Effector memory CD8-positive, alpha-beta T cell (primary cell): ENCODE measurements at places on chromosomes 4 and X.

DNA sequence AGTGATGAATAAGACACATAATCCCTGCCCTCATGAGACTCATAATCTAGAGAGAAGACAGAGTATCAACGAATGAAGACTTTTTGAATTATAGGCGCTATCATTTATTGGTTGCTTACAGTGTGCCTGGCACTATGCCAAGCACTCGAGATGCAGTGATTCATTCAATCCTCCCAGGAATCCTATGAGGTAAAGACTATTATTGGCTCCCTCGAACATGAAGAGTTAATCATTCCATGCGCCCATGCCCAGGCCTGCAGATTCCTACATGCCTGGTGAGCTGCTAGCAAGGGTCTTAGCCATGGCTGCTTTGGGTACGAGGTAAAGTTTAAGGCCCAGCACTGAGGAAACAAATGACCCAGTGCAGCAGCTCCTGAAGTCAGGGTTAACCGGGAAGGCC lies 47.0 kb downstream of the TEX13B start:
- H3K4me3 ChIP-seq: no peak overlapping the region
- H3K36me3 ChIP-seq: no peaks in the 10 kb centered on the region
- no peak for DNase-seq
- H3K27me3 ChIP-seq: peaks cover 11% of the 10 kb centered on the region
- H3K4me1 ChIP-seq: peaks cover 3% of the 10 kb centered on the region

DNA sequence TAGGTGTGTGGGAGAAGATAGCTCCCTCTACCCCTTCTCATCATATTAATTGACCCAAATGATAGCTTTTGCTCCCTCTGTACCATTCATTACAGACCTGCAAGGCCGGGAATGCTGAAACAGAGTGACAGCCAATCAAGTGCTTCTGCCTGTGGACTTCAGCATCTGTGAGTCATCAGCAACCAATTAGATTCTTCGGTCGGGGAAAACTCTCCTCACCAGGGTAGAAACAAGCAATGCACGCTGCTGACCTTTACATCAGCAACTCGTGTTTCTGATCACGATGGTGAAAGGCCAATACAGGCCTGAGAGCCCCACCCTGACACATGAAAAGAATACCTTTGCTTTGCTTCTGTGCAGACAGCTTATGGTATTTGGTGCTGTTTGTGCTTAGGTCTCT lies 347.2 kb upstream of the DDX53 start:
- H3K36me3 ChIP-seq: no peaks in the 10 kb centered on the region
- no peak for DNase-seq
- H3K27me3 ChIP-seq: no peaks in the 10 kb centered on the region
- no peaks in the 10 kb centered on the region for H3K4me1 ChIP-seq
- H3K27ac ChIP-seq: no peak overlapping the region

- peaks cover 9% of the 10 kb centered on the region for H3K36me3 ChIP-seq
- H3K4me1 ChIP-seq: peaks cover 18% of the 10 kb centered on the region
- peak overlapping the region; percentile 96 for H3K4me3 ChIP-seq
- peak; percentile 44 for DNase-seq
Measured at GRCh38 chrX:119692191-119693039, 553 bp downstream of the SEPTIN6 start.

GRCh38 chrX:15864629-15865028 lies 10.0 kb upstream of the AP1S2 start:
- H3K36me3 ChIP-seq: no peaks in the 10 kb centered on the region
- H3K4me3 ChIP-seq: no peak overlapping the region
- H3K4me1 ChIP-seq: no peaks in the 10 kb centered on the region

DNA sequence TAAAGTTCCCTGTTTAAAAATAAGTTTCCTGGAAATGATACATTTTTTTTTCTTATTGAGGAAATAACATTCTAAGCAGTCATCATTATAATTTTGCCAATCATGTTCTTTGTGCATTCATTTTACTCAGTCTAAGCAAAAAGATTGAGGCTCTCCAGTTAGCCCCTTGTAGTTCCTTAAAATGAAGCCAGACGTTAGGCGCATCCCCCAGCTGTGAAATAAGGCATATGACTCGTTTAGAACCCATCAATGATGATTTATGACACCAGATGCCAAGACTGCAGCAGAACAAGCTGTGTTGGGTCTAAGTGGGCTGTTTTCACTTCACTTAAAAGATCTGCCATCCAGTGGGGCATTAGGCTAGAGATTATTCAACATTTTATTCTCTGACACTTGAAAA lies 17.0 kb downstream of the PDGFC start:
- DNase-seq: no peak
- H3K4me3 ChIP-seq: no peak overlapping the region
- no peaks in the 10 kb centered on the region for H3K4me1 ChIP-seq

- no peaks in the 10 kb centered on the region for H3K4me1 ChIP-seq
- H3K4me3 ChIP-seq: no peak overlapping the region
- H3K27me3 ChIP-seq: no peaks in the 10 kb centered on the region
- H3K27ac ChIP-seq: no peak overlapping the region
- no peak for DNase-seq
- no peaks in the 10 kb centered on the region for H3K36me3 ChIP-seq
Measured at GRCh38 chr4:58602022-58602421, 1491.8 kb upstream of the IGFBP7 start.

DNA sequence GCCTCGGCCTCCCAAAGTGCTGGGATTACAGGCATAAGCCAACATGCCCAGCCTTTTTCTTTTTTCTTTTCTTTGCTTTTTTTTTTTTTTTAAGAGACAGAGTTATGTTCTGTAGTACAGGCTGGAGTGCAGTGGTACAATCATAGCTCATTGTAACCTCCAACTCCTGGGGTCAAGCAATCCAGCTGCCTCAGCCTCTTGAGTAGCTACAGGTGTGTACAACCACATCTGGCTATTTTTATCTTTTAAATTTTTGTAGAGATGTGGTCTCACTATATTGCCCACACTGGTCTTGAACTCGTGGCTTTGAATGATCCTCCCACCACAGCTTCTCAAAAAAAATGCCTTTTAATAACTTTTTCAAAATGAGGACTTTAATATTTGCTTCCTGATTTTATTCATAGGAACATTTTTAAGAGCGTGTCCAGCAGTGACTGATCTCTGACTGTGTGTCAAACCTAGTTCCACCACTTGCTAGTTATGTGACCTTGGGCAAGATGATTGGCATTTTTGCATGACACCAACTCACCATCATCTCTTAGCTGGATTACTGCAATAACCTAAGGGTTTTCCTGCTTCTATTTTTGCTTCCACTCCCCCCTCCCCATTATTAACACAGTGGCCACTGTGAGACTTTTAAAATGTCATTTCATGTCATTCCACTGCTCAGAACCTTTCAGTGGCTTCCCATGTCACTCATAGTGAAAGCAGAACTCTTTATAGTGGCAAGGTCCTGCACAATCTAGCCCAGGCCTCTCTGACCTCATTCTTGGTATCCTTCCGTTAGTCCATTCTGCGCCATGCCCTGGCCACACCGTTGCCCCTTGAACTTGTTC lies 4.5 kb upstream of the TNIP3 start:
- no peak overlapping the region for H3K4me3 ChIP-seq
- H3K4me1 ChIP-seq: peaks cover 16% of the 10 kb centered on the region
- no peak for DNase-seq

DNA sequence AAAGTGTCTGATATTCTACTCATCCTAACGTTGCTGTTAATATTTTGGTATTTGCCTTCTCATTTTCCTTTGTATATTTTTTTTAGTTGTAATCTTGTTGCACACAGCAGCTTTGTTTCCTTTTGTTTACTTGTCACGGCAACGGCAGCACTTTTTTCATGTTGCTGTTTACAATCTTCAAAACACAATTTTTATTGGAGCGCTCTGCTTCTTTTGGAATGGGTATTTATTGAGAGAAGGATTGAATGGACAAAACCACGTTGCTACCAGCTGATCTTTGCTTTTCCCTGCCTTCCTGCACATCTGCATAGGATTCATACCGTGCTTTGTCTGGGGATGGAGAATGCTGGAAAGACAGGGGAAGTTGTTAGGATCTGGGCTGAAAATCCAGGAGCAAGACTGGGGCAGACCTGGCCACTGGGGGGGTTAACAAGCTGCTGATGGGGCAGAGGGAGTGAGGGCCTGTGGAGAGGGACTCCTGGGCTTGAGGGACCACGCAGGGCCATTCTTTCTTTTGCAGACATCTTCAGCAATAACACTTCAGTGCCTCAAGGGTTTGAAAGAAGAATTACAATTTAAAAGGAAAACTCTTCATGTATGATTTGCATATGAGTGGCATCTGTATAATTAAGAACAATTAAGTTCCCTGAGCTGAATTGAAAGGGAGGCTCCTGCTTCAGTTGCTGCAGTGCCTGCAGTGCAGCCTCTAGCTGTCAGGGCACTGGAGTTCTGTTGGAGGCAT lies 69.8 kb downstream of the TMEM131L start:
- peak overlapping the region; percentile 98 for H3K27ac ChIP-seq
- peaks cover 12% of the 10 kb centered on the region for H3K36me3 ChIP-seq
- DNase-seq: no peak
- H3K27me3 ChIP-seq: no peaks in the 10 kb centered on the region

- H3K4me3 ChIP-seq: no peak overlapping the region
- no peaks in the 10 kb centered on the region for H3K4me1 ChIP-seq
- H3K27ac ChIP-seq: no peak overlapping the region
- H3K36me3 ChIP-seq: no peaks in the 10 kb centered on the region
Measured at GRCh38 chr4:180333162-180333561, 1910.0 kb upstream of the TENM3 start.

DNA sequence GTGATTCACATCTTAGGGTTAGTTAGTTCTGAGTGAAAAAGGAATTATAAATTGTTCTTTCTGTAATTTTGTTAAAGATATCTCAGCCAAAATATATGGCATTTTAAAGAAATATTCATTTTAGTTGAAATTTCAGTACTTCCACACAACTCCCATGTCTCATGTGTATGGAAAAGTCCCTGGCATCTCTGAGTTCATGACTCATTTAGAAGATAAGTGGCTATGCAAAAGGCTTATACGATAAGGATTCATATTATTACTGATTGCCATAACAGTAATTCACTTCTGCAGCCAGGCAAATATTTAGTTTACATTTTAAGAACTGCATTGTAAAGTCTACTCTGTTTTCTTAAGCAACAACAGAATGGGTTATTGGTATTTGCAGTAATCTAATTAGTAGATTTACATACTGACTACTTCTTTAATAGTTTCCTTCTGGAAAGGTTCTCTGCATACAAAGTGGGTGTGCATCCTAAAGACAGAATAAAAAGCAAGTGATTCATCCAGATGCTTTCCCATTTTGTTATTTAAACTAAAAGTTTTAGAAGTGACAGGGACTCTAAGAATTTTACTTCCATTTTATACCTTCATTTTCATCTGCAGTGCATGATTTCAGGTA lies 682.4 kb upstream of the PABPC4L start:
- H3K27me3 ChIP-seq: no peaks in the 10 kb centered on the region
- H3K4me3 ChIP-seq: no peak overlapping the region
- DNase-seq: no peak
- H3K27ac ChIP-seq: no peak overlapping the region
- H3K36me3 ChIP-seq: no peaks in the 10 kb centered on the region
- no peaks in the 10 kb centered on the region for H3K4me1 ChIP-seq

DNA sequence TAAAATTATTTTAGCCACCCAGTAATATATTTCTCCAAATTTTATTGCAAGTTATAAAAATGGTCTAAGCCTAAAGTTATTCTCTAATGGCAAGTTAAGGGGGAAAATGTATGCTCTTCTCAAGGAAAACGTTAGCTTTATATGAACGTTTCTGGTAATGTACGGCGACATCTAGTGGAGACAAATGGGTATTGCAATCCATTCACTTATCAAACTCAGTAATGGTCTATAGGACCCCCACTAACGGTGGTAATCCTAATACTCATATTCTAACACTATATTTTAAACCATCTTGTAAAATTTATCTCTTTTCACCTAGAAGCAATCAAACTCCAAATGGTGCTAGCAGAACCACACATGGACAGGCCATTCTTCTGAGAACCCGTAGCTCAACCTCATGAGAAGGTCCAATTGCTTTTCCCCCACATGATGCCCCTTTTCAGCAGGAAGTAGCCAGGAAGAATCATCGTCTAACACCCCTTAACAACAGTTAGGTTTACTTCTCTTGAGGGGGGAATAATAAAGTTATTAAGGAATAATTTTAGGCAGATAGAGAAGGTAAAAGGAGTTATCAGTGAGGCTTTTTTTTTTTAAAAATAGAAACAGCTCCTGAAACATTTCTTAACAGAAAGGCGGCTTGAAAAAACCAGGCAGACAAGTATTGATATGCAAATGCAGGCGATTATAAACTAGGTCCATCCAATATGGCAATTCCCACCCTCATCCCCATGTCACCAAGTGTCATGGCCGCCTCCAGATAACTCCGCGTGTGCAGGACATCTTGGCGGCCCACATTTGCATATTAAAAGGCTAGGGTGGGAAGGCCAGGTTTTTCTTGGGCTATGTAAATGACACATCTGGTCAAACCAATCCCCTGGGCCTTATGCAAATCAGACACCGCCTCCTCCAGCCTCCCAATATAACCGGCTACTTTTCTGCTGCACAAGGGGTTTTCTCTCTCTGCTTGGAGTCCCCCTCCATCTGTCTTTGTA lies 35.0 kb downstream of the NUDT11 start:
- H3K27ac ChIP-seq: no peak overlapping the region
- DNase-seq: peak; percentile 10
- no peak overlapping the region for H3K4me3 ChIP-seq
- H3K27me3 ChIP-seq: no peaks in the 10 kb centered on the region
- H3K4me1 ChIP-seq: no peaks in the 10 kb centered on the region

DNA sequence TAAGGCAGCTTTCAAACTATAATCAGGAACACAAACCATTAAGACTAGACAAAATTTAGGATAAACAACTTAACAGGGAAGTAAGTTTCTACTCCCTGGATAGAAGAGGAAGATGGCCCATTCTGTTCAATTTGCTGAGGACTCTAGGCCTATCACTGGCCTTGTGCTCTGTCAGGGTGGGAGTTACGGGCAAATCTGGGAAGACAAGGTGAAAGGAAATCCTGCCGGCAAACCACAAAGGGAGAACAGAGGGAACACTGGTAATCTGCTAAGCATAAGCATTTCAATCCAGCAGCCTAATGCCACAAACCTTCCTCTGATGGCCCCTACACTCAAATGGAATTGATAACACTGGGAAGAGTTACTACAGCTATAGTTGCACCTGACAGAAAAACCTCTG lies 8.3 kb downstream of the GPR82 start:
- peaks cover 2% of the 10 kb centered on the region for H3K36me3 ChIP-seq
- H3K4me3 ChIP-seq: no peak overlapping the region
- peaks cover 24% of the 10 kb centered on the region for H3K4me1 ChIP-seq
- peak overlapping the region; percentile 67 for H3K27ac ChIP-seq
- H3K27me3 ChIP-seq: no peaks in the 10 kb centered on the region
- DNase-seq: no peak

- H3K27ac ChIP-seq: no peak overlapping the region
- no peak overlapping the region for H3K4me3 ChIP-seq
- H3K36me3 ChIP-seq: peaks cover under 1% of the 10 kb centered on the region
- no peaks in the 10 kb centered on the region for H3K27me3 ChIP-seq
- DNase-seq: no peak
Measured at GRCh38 chr4:67746797-67747495, 7.2 kb downstream of the GNRHR start.

- H3K27me3 ChIP-seq: no peaks in the 10 kb centered on the region
- no peak for DNase-seq
- H3K36me3 ChIP-seq: no peaks in the 10 kb centered on the region
- H3K4me1 ChIP-seq: no peaks in the 10 kb centered on the region
- H3K27ac ChIP-seq: no peak overlapping the region
Measured at GRCh38 chrX:43718546-43718945, 62.4 kb downstream of the MAOA start.
